NCI-H748 treated with DMSO at 0.1 percent for 48 hours (cell line): ENCODE measurements at places on chromosomes 6 and 20.

DNA sequence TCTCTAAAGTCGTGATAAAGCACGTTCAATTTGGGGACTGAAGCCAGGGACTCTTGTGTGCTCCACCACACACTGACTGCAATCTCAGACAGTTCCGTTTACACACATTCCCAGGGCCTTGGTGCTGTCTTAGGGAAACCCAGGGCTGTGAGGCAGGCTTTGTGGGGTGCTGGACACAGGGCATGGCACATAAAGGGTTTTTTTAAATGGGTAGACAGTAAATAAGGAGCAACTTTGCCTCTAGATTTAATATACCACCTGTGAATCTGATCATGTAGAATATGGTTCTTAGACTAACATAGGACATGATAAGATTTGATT is 2.3 kb downstream of the ENTPD6 start:
- DNase-seq, result no peak

GRCh38 chr6:1081551-1082284 is 230.2 kb upstream of the FOXQ1 start:
- DNase-seq, result no peak

DNA sequence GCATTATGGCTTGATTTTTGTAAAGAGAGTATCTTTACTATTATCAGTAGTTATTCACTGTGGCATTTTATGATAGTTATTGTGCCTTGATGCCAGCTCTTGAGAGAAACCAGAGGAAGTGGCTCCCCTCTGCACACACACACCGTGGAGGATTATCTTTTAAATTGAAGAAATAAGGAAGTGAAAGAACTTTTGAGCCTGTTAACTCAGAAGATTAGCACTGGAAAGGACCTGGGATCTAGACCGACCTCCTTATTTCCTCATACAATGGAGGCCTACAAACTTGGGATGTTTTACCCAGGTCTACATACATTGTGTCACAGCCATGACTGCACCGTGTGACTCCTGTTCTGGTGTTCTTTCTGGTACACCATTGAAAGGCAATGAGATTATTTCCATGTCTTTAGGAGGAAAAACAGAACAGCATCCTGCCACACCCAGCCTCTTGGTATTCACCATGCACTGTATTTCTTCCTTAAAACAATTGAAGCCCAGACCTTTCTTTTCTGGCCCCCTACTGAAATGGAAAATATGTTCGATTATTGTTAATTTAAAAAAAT is 40.6 kb downstream of the HECA start:
- DNase-seq, result no peak

- DNase-seq, result no peak
Observed at GRCh38 chr6:166408936-166409755, 26.4 kb upstream of the MPC1 start.

GRCh38 chr20:32357375-32357868 is 709 bp upstream of the ASXL1 start:
- peak; percentile 50 for DNase-seq

- no peak for DNase-seq
Observed at GRCh38 chr6:100504786-100505737, 40.3 kb upstream of the SIM1 start.

DNA sequence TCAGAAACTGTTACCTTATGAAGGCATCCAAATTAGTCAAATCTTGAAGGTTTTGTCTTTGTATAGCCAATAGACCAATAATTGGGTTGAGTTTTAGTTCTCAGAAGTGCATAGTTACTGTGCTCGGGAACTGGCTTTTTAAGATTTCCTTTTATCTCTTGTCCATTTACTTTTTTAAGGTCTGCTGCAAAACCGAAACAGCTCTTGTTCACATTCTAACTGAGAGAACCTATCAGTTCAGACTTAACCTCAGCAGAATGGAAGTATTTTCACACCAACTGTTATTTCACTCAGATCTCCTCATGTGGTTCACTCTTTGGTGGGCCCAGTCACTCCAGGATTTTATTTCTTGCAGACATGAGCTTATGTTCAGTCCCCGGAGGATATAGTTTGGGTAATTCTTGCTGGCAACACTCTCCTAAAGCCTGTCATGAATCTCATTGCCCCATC is 55.5 kb downstream of the TPBG start:
- DNase-seq, result no peak

DNA sequence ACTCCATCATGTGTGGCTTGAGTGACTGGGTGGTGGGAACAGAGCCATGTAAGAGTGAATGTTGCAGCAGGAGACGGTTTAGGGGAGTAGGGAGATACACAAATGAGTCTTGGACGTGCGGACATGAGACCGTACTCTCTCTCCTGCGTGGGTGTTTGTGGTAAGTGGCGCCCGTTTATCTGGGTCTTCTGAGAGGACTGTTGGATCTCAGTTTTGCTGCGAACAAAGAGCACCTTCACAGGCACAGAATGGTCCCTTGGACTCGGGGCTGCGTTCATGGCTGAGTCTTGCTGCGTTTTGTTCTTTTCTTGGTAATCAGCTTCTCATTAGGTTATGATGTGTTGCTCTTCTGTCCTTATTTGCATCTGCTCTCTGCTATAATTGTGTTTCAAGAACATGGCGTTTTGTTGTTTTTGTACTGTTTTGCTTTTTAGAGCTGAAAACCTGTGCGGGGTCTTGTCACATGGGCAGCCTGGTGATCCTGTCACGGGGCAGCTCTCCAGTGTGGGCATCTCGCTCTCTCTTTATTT is 28.5 kb downstream of the STK35 start:
- no peak for DNase-seq

GRCh38 chr6:158270389-158271127 is 41.7 kb upstream of the TULP4 start:
- DNase-seq, result no peak

GRCh38 chr6:108117427-108118358 is 43.2 kb upstream of the OSTM1 start:
- no peak for DNase-seq

GRCh38 chr6:168886964-168887363 is 366.7 kb downstream of the THBS2 start:
- DNase-seq, result no peak

GRCh38 chr6:108113557-108114519 is 39.3 kb upstream of the OSTM1 start:
- peak; percentile 22 for DNase-seq

- no peak for DNase-seq
Observed at GRCh38 chr20:47189060-47189459, 167.4 kb downstream of the ZMYND8 start.

DNA sequence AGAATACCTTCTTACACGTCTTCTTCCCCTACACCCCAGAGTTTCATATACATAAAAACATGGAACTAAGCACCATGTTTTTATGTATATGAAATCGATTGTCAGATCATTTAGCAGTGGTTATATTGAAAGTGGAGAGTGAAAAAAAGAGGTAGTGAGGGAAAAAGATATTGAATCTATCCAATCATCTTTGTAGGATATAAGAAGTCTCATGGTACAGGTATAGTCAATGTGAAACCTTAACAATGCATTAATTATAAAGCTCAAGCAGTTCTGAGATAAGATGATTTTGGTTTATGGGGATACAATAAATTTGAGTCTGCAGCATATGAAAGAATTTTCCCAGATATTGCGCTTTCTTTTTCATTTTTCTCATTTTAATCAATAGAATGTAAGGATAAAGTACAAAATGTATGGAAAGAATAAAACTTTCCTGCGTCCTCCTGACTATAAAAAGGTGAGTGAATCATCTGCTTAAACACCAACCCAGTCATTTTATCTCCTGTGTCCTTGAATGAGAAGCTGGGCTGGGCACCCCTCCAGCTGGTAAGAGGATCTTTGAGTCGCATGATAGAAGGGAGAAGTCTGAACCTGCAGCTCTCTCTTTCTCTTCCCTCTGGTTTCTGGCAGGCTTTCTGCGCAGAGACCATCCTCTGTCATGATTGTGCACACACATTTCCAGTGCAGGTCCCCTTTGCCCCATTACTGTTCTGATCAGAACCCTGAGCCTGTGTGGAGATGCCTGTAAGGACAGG is 28.1 kb upstream of the AKIRIN2 start:
- no peak for DNase-seq

- peak; percentile 90 for DNase-seq
Observed at GRCh38 chr6:22904431-22904830, 335.1 kb downstream of the HDGFL1 start.

DNA sequence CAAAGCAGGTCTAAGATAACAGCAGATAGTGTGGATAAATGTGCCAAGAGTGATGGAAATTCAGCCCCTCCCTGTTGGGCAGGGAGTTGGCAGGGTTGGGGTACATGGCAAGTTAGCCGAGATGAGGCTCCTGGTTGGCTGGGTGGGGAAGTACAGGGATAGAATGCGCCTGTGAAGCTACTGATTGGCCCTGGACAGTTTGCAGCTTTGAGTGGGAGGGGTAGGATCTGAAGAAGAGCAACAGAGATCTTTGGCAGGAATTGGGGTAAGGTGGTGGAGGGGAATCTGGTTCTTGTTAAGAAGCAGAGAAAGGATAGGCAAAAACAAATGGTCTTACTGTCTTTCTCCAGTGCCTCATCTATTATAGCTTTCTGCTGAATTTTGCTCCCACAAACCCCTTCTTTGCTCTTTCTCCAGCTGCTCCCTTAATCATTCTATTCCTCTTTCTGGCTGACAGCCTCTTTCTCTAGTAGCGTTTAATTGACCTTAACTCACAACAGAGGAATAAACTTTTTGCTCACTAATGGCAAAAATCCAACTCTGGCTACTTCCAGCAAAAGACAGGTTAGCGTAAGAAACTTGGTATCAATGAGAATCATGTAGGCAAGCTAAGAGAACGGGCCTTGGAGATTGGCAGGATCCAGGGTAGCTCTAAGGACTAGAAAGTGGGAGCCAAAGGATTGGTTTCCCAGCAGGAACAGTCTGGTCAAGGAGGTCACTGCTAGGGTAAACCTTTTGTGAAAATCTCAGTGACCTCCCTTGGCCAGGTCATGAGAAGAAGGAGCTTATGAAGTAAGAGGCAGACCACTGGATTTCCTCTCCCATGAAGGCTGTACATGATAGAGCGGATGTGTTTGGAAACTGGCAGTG is 86.3 kb upstream of the CARMIL1 start:
- DNase-seq, result no peak

DNA sequence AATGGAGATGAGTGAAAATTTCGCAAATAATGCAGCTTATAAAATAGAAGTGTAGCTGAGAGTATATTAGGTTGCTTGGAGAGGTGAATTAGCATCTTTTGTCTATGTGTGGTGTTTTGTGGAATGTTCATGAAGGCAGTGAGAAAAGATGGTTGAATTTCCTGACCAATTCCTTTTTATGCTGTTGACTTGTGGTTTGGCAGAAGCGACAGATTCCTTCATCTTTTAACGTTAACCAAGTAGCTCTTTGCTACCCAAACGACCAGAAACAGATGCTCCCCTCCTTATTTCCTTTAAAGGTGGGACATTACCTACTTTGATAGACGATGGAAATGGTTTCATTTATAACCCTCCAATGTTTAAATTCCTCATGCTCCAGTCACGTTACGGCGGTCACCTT is 390.5 kb downstream of the QKI start:
- no peak for DNase-seq

DNA sequence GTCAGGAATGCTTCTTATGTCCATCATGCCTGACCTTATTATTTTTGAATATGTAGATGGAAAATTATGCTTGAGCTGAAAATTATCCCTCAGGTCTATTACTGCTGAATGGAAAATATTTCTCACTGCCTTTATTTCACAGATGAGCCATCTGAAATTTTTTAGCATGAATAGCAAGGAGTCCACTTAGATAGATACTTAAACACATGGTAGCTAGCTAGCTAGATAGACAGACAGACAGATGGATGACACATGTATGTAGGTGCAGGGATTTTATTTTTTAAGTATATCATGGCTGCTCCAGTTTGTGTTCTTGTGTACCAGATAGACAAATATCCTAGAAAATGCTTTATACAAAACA is 645.0 kb downstream of the MMUT start:
- DNase-seq, result no peak

DNA sequence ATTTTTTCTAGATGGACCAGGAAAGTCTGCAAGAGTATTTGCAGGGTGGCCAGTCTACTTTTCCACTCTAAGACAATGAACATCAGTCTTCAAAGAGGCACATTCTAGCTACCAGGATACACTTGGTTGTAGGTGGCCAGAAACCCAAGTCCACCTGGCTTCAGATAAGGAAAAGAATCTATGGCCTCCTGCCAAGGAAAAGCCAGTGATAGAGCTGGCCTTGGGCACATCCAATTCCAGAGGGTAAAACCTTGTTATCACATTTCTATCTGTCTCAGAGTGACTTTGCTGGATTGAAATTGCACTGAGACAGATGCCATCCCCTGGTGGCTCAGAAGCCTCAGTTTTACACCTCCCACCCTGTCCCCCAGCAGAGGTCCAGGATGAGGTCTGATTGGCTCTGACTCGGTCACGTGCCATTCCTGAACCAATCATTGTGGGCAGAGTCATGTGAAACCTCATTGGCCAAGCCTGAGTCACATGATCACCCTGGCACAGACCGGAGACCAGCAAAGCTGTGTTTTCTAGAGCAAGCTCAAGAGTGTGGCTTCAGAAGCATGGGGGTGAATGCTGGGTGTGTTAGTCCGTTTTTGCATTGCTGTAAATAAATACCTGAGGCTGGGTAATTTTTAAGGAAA is 497.4 kb upstream of the SULF2 start:
- no peak for DNase-seq

GRCh38 chr6:20933057-20933788 is 399.0 kb downstream of the CDKAL1 start:
- DNase-seq, result peak; percentile 93

GRCh38 chr6:27575594-27576361 is 102.9 kb upstream of the ZNF184 start:
- no peak for DNase-seq

GRCh38 chr20:3821996-3822395 is 1.6 kb downstream of the AP5S1 start:
- no peak for DNase-seq

- DNase-seq, result no peak
Observed at GRCh38 chr20:4090756-4091489, 75.6 kb upstream of the RNF24 start.

GRCh38 chr6:30787954-30788353 is 43.6 kb upstream of the IER3 start:
- DNase-seq, result no peak

- DNase-seq, result no peak
Observed at GRCh38 chr6:935582-935981, 242.6 kb upstream of the EXOC2 start.

DNA sequence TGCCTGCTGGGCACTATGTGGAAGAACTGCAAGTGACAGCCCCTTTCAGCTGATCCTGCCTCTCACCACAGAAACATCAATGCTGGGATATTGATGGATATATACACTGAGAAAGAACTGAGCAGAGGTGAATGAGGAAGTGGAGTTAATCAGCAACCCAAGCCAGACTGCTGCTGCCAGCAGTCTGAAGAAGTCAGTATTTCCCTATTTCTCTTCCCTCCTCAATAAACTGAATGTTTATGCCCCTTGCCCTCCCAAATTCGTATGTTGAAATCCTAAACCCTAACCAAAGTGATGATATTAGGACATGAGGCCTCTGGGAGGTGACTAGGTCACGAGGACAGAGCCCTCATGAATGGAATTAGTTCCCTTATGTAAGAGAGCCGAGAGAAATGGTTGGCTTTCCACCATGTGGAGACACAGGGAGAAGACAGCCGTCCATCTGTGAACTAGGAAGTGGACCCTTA is 76.3 kb downstream of the CDK19 start:
- no peak for DNase-seq
